Parietal lobe (tissue), 2 donors: ENCODE measurements at places on chromosomes 2 and 18. TPM values are rescaled to one million over a fixed set of nuclear protein-coding genes. Genes with fewer than 3 reads are reported as not detected.

The POTEE gene
- under 0.01 TPM for total RNA-seq

The GCG gene
- not detected for total RNA-seq

The KIAA2012 gene
- total RNA-seq: 1.9 TPM

The PLEK gene
- 0.94 TPM for total RNA-seq
